ENCODE measurements at places on chromosomes 12 and 14. TPM values are rescaled to one million over a fixed set of nuclear protein-coding genes. Genes with fewer than 3 reads are reported as not detected.

Gene PZP
- total RNA-seq = not detected

Gene NEMP1
- total RNA-seq = 59.7 TPM

Gene GLT8D2
- total RNA-seq = 0.13 TPM

Gene LTA4H
- total RNA-seq = 72.3 TPM

Gene TAS2R14
- 0.69 TPM for total RNA-seq

Gene B3GNT4
- total RNA-seq = 0.46 TPM

Gene OLR1
- not detected for total RNA-seq

Gene FAM186B
- total RNA-seq = not detected

Gene ZNF385A
- 0.52 TPM for total RNA-seq

Gene RASSF8
- total RNA-seq = 0.27 TPM

Gene DAD1
- total RNA-seq = 295 TPM

Gene CFAP54
- total RNA-seq = 0.10 TPM

Gene NEUROD4
- not detected for total RNA-seq

Gene SLC10A1
- total RNA-seq = not detected

Gene CPNE6
- total RNA-seq = not detected

Gene SERPINA6
- total RNA-seq = not detected

Gene ZDHHC22
- not detected for total RNA-seq

Gene SDR9C7
- total RNA-seq = not detected

Gene OR6C2
- total RNA-seq = not detected

Gene LRRC74A
- not detected for total RNA-seq

Gene MEG3
- total RNA-seq = not detected
